ENCODE measurements at places on chromosomes 5 and 9.

DNA sequence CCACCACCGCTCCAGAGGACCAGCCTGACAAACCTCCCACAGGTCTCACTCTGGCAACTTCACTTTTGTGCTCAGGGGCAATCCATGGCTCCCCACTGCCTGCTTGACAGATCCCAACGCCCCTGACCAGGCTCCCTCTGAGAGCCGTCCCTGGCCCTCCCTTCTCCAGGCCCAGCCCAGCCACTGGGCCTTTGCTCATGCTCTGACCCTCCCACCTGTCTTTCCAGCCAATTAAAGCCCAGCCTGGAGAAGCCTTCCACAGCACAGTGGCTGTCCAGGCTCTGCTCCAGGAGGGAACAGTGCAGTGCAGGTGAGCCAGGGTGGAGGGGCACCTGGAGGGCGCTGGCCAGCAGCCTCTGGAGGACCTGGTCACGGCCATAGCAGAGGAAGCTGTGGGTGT, 3.3 kb downstream of the ENTPD2 start:
- no peak for DNase-seq

DNA sequence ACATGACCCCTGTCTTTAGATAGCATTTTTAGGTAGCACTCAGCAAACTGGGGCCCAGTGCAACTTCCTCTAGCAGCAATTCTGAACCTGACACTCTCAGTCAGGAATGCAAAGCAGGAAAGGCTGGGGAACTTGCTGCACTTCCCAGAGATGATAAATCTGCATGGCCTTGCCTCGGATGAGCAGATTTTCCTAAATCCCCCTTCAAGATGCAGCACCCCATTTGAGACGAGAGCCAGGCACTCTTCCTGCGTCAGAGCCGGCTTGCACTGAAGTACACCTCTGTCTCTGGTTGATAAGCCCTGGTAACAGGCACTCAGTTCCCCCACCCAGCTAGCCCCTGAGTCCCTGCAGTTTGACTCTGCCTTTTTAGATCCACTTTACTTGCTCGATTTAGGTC, 296.7 kb upstream of the PANK3 start:
- no peak for DNase-seq

DNA sequence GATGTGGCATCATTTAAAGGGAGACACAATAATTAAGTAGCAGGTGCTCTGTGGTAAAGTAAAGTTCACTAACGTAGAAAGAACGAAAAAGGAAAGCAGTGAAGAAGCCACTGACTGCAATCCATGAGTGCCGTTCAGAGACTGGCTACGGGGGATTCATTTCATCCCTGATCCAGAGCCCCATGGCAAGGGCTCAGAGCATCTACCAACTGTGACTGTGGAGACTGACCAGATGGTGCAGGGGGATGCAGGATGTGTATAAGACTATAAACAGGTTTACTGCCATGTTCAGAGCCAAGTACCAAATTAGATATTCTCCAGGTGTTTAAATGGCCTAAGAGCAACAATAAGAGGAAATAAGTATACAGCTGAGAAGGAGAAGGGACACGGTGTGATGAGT, 47.7 kb downstream of the MARCHF11 start:
- DNase-seq: no peak

GRCh38 chr9:91847581-91848091, 102.4 kb downstream of the ROR2 start:
- DNase-seq: no peak

DNA sequence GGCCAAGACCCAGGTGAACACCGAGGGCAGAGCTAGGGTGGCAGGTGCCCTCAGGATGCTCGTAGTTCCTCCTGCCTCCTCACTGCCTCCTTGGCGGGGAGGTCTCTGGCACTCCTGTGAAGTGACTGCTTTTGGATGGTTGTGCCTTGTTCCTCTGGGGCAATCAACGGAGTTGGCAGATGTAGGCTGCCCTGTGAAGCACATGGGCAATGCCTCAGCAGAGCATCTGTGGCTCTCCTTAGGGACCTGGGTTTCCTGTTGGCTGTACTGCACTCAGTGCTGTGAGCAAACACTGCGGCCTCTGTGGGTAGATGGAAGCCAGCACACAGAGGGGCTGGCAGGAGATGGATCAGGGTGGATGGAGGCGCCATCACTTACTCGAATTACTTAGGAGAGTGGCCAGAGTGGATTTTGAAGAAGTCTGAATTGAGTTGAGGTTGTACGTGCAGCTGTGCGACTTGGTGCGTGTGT, 71.4 kb upstream of the COL5A1 start:
- DNase-seq: no peak

- DNase-seq: no peak
These were observed 351.8 kb upstream of the WWC1 start for GRCh38 chr5:167939686-167940085.

DNA sequence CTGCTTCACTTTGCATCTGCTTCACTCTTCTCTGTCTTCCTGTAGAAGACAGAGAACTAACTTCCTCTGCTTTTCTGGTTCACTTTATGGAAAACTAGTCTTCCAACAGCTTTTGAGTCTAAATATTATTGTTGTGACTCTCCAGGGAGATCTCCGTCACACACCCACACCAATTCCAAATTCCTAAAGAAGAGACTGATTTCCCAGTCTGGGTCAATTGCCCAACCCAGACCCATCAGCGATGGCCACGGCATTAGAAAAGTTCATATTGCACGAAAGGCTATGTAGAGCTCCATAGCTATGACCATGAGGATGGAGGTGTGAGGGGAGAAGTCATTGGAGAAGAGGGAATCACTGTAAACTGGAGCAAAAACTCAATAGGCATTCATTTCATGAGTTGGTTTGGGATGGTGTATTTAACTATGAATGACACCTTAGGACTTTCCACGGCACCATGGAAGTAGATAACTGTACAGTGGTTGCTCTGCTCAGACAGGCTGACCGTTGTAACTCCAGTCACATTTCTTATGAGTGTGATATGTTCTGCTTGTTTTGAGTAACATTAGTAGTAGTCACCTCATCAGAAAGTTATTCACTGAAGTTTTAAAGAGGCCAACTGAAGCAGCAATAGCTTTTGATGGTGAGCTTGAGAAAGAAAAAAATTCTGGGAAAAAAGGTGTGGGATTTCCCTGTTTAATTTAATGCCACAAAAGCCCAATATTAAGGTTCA, 78.1 kb upstream of the MAMDC2 start:
- DNase-seq: no peak

GRCh38 chr5:112293587-112293986, 125.5 kb downstream of the EPB41L4A start:
- DNase-seq: no peak

DNA sequence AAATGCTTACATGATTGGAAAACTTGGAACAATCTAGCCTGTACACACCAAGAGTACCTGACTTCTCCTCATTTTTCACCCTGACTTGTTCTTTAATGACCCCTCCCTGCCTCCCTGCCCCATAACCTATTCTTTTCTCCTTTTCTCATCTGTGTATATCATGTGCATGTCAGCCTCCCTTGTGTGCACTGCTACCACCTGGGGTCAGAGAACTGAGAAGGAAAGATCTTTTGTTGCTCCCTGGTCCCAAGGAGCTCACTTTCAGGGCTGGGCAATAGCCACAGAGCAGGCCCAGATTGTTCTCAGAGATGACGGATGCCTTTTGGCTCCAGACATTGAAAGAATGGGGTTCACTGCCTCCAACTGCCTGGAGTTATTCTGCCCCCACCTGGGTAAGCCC, 5.1 kb downstream of the MAP1B start:
- no peak for DNase-seq

All from GM13977 (cell line).